Stimulated activated CD8-positive, alpha-beta memory T cell treated with anti-CD3 and anti-CD28 coated beads, Interleukin-4, amount 100 ng/mL, for 1 hour (primary cell): ENCODE measurements at places on chromosomes 16 and 17.

GRCh38 chr17:57645950-57646665 is 99.0 kb downstream of the CCDC182 start:
- no peak for DNase-seq

- peak; percentile 4 for DNase-seq
Measured at GRCh38 chr17:58121925-58122324, 26.3 kb upstream of the OR4D1 start.

DNA sequence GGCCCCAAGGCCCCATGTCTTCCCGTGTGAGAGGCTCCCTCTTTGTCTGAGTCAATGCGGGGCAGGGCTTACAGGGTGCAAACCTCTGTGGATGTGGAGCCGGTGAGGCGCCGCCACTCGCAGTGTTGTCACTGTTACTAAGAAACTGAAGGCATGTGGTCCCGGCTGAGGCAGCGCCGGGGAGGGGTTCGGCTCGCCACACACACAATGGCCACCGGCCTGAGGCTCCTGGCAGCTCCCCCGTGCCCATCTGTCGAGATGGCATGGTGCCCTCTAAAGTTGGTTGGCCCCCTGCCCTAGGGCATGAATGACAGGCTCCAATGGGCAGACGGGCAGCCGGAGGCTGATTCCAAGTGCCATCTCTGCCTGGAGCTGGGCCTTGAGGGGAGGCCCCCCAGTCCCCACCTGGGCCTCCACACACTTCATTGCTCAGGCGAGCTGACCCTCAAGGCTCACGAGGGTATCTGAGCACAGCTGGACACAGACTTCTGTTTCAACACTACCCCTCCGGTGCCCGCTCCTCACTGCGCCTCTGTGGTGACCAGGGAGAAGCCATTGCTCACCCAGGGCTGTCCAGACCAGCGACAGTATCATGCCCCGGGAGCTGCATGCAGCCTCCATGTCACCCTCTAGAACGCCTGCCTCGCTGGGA is 137.2 kb downstream of the C16orf78 start:
- no peak for DNase-seq

DNA sequence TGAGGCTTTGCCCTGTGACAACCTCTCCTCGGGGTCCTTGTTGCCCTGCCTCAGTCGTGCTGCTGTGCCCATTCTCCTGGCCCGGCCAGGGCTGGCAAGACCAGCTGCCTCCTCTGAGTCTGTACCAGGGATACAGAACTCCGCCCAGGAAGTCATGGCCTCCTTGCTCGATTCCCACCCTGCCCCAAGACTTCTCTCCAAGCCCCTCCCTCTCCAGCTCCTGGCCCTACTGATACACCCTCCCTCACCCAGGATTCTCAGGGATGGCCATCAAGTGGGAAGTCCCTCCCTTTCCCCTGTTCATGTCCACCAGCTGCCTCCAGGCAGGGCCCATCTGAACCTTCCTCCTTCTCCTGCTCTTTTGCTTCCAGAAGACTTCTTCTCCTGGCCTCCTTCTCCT is 11.2 kb upstream of the TMEM208 start:
- no peak for DNase-seq

- no peak for DNase-seq
Measured at GRCh38 chr16:9296271-9296590, 204.8 kb downstream of the HAPSTR1 start.

DNA sequence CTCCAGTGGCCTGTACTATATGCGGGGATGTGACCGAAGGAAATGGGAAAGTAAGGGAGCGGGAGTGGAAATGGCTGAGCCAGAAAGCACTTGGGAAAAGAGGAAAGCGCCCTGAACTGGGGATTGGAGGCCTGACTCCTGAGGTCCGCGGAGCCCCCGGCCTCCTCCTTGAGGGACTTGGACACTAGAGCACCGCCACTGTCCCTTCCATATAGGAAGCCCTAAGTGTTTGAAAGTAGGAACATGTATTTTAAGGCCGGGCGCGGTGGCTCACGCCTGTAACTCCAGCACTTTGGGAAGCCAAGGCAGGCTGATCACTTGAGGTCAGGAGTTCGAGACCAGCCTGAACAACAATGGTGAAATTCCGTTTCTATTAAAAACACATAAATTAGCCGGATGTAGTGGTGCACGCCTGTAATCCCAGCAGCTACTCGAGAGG is 530 bp upstream of the ZDHHC7 start:
- no peak for DNase-seq
